ENCODE measurements at places on chromosomes 2 and 18.

DNA sequence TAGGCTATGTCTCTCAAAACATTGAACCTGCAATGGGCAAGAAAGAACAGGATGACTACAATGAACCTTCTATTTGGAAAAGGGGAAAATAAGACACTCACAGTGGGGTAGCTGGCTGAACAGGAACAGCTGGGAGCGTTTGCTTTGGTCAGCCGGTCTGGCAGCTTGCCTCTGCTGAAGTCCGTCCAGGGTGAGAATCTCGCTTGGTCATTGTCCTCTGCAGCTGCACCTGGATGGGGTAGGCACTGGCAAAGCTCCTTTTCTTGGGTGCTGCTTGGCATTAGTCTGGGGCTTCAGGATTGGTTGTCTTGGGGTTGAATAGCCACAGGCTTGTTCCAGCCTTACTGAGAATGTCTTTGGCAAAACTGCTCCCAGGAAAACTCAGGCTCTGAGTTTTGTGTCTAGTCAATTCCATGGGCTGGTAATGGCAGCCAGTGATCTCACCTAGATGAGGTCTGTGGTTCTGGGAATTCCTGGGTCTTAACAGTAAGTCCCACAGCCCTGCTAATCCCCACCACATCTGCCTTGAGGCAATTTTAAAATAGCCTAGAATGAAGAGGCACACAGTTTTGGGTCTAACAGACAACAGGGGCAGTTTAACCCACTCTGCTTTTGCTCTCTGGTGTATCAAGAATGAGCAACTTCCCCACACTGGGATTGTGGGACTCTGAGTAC, 13.4 kb downstream of the NEDD4L start:
- DNase-seq, result no peak

DNA sequence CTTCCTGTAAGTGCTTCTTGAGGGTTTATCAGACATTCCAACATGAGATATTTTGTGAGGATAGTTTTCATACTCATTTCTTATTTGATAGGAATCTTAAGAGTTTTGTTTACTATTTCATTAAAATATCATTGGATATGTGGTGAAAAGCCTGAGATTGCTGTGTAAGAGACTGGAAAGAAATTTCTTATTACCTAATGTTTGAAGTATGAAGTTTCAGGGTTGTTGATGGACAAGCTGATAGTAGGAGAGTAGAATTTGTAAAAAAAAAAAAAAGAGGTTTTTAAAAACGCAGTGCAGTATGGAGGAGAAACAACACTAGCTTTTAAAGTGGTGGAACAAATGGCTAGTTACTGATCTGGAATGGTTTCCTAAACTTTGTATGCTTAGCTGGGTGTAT, 7.7 kb downstream of the EPB41L5 start:
- no peak for DNase-seq

GRCh38 chr18:28041366-28041765, 135.6 kb downstream of the CDH2 start:
- no peak for DNase-seq

GRCh38 chr2:11234309-11234708, 79.0 kb downstream of the SLC66A3 start:
- DNase-seq, result no peak

DNA sequence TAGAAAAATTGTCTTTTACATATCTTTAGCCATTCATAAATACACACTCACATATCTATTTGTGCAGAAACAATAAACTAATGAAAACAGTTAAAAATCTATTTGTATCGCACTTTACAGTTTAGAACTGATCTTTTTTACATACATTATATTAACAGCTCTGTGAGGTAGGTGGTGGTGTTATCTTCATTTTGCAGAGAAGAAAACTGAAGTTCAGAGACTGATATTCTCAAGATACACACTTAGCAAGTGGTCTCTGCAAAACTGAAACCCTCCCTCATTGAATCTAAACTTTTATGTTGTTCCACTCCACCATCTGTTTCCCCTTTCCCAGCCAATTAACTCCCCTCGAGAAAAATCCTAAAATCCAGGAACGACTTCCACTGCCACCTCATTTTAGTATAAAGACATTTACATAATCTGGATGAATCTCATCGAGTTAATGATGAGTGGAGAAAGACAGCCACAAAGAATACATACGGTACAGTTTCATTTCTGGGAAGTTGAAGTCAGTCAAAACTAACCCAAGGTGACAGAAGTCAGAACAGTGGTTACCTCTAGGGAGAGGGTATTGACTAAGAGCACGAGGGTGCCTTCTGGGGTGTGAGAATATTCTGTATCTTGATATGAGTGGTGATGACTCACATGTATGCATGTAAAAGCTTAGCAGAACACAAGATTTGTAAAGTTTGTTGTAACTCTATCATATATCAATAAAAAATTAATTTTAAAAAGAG, 524.2 kb upstream of the TCF4 start:
- DNase-seq, result no peak

DNA sequence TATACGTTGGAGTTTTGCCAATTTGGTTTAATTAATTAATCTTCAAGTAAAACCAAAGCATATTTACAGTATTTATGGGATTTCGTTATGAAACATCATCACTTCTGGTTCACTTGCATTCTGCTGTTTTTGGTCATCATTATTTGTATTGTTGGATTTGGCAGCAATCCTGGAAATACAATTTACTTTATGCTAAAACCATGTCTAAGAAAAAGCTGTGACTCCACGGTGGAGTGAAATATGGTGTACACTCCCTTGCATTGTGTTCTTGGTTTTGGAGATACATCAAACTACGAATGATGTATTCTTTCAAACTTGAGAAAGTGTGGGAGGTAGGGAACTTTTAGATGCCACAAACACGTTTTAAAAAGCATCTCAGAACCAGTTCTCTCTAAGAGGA, 106.4 kb downstream of the CTAGE1 start:
- DNase-seq, result no peak

DNA sequence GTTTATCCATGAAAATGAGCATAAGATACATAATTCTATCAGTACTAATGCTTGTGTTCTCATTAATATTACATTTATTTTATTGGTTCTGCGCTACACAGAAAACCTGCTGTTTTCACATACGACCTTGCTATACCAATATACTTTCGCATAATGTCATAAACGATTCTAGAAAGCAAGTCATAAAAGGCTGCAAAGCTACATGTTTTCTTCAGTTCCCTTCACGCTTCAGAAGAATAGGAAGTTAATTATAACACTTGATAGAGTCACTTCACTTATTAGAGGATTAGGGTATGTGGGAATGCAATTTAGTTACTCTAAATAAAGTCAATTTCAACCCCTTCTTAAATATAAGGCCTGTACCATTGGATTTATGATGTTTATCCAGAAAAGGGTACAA, 29.0 kb downstream of the PSME4 start:
- DNase-seq, result no peak
